ENCODE measurements at places on chromosomes 11 and 22. TPM values are rescaled to one million over a fixed set of nuclear protein-coding genes. Genes with fewer than 3 reads are reported as not detected.

The SNX32 gene
- 7.3 TPM for total RNA-seq

The STIM1 gene
- total RNA-seq, result 12.3 TPM

The ASCL2 gene
- 1.4 TPM for total RNA-seq

The SVIP gene
- total RNA-seq, result 5.0 TPM

The GLYATL2 gene
- total RNA-seq, result 1.2 TPM

The BDNF gene
- total RNA-seq, result 0.78 TPM

The OR52M1 gene
- not detected for total RNA-seq

The CRYBB2 gene
- total RNA-seq, result not detected

The MRE11 gene
- 17.6 TPM for total RNA-seq

The RCOR2 gene
- total RNA-seq, result 9.5 TPM

The FXYD6 gene
- total RNA-seq, result 107 TPM

The KLHL22 gene
- total RNA-seq, result 43.7 TPM

The SYT12 gene
- 0.62 TPM for total RNA-seq

The MIAT gene
- total RNA-seq, result 221 TPM

The KREMEN1 gene
- 18.9 TPM for total RNA-seq

DNA sequence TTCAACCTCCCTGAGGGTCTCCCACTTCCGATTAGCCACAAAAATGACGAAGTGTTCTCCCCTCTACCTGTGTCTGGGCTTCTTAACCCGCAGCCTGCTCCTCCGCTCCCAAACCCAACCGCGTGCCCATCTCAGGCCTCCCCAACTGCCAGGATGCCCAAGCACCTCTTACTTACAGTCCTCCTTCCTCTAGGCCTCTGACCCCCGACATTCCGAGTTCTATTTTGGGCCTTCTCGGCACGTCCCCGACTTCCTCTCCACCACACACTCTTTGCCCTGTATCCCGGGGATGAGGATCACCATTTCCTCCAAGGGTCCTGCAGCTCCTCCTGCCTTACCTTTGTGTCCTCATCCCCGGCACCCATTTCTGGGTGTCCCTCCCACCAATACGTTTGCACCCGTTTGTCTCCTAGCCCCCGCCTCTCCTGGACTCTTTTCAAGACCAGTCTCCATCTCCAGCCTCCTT is 388 bp upstream of the MUS81 start:
- DNase-seq, result no peak

GRCh38 chr11:77126156-77126775 is 1.8 kb upstream of the MYO7A start:
- no peak for DNase-seq

DNA sequence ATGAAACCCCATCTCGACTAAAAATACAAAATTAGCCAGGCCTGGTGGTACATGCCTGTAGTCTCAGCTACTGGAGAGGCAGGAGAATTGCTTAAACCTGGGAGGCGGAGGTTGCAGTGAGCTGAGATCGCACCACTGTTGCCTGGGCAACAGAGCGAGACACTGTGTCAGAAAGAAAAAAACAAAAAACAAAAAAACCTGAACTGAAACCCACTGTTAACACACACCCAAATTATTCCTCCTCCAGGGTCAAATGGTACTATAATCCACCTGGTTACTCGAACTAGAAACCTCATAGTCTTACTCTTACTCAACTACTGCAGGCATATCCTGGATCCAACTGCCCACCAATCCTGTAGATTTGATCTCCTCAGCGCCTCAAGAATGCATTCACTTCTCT is 35.5 kb downstream of the USP28 start:
- DNase-seq, result no peak

- DNase-seq, result peak; percentile 5
Observed at GRCh38 chr11:120985718-120986569, 38.0 kb upstream of the TBCEL start.

GRCh38 chr11:45158891-45159605 is 12.6 kb downstream of the PRDM11 start:
- DNase-seq, result no peak

DNA sequence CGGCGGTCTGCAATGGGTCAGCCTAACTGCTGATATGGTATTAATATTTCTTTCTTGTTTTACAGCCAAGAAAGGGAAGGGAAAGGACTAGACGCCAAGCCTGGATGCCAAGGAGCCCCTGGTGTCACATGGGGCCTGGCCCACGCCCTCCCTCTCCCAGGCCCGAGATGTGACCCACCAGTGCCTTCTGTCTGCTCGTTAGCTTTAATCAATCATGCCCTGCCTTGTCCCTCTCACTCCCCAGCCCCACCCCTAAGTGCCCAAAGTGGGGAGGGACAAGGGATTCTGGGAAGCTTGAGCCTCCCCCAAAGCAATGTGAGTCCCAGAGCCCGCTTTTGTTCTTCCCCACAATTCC is 1.9 kb downstream of the MDK start:
- no peak for DNase-seq

GRCh38 chr11:129705341-129705740 is 110.3 kb upstream of the TMEM45B start:
- DNase-seq, result no peak

DNA sequence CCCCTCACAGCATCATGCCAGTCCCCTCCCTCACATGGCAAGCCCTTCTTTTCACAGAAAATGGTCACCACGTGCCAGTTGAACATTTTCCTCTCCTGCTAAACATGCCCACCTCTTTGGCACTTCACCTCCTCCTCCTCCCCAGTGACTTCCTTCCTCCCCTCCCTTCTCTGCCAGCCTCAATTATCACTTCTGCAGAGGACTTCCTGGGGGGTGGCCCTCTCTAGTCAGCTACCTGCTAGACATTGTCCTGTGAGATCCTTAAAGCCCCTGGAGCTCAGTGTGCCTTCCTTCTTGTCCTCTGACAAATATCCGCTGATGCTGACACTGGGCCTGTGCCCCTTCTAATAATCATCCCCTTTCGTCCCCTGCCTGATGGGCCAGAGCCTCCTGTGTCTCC is 43.2 kb upstream of the E2F8 start:
- no peak for DNase-seq

GRCh38 chr11:112471731-112472130 is 211.1 kb upstream of the PLET1 start:
- DNase-seq, result no peak

DNA sequence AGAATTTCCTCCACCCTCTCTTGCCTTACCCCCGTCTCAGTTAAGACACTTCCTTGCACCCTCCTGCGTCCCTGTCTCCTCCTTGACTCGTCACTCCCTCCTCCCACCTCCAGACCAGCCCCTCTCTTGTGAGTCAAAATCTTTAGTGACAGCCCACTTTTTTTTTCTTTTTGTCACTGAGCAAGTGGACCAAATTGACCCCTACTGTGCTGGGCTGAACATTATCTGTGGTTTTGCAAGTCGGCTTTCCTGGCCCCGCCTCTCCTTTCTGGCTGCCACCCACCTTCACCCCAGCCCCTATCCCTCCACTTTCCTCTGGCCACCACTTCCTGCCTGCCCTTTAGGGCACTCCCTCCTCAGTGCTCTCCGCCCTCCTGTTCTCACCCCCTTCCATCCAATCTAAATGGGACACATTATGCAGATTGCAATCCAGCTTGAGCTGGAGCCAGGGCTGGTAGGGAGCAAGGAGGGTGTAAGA is at the start of gene APLNR:
Gene APLNR (minus strand): TSS at position 47 of the 478 bp plus-strand sequence. CDS start 246 bp downstream, outside the sequence.
- no peak for DNase-seq

- DNase-seq, result peak; percentile 71
Observed at GRCh38 chr11:119373921-119374631, 7.4 kb downstream of the USP2 start.

DNA sequence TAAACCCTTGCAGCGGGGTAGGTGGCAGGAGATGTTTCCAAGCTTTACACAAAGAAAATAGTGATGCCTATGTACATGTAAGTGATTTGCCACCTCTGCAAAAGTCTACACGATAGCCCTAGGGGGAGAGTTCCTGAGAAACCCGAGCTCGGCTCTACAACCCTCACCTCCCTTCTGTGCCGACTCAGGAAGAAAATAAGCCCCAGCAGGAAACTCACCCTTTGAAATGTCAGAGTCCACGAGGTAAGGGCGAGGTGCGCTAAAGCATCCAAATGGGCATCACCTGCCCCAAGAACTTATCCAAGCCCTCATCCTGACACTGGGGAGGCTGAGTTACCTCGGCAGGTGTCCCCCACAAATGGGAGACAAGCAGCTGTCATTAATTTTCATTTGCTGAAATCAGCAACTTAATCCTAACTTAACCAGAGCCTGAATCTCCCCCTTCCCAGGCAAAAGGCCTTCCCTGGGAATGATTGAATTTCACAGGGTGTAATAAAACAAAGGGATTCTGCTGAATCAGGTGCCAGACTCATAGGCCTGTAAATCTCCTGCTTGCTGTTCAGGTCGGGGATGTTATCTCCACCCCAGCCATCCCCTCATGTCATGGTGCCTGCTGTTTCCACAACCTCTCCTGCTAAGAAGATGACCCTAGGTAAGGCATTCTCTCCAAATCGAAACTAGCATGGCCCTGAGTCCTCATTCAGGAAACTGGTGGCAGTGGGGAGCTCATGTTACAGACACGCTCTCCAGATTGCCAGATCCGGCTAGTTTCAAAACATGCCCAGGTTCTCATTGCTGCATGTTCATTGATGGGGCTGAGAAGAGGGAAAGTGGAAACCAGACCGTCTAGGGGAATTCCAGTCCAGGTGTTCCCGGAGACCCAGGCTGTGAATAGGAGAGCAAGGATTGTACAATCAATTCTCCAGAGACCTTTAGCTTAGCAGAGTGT is 105.3 kb upstream of the KIRREL3 start:
- DNase-seq, result no peak

DNA sequence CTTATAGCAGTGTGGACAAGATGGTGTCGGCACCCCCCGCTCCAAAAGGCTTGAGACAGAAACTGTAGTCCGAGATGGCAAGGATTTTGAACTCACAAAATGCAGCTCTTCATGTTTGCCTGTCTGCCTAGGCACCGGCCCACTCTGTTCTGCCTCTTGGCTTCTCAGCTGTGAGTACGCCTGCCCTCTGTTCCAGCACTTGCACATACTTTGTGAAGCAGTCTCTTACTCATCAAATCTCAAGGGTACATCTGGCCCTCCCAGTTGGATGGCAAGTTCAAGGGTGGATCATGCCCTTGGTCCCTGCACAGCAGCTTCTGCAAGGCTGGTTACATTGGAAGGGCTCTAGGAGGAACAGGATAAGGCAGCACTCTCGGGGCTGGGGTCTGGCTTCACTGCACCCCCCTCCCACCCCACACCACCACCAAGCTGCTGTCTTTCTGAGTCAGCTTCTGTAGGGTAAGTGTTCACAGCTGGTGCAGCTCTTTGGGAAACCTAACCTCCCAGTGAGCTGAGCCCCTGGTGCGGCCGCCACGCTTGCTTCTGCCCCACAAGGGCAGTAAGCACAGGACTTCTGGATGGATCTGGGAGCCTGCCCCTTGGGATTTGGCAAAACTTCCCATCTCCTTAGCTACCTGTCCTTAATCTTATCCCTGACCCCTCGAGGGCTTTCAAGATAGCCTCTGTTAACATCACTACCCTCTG is 37.2 kb downstream of the FAM83F start:
- no peak for DNase-seq

DNA sequence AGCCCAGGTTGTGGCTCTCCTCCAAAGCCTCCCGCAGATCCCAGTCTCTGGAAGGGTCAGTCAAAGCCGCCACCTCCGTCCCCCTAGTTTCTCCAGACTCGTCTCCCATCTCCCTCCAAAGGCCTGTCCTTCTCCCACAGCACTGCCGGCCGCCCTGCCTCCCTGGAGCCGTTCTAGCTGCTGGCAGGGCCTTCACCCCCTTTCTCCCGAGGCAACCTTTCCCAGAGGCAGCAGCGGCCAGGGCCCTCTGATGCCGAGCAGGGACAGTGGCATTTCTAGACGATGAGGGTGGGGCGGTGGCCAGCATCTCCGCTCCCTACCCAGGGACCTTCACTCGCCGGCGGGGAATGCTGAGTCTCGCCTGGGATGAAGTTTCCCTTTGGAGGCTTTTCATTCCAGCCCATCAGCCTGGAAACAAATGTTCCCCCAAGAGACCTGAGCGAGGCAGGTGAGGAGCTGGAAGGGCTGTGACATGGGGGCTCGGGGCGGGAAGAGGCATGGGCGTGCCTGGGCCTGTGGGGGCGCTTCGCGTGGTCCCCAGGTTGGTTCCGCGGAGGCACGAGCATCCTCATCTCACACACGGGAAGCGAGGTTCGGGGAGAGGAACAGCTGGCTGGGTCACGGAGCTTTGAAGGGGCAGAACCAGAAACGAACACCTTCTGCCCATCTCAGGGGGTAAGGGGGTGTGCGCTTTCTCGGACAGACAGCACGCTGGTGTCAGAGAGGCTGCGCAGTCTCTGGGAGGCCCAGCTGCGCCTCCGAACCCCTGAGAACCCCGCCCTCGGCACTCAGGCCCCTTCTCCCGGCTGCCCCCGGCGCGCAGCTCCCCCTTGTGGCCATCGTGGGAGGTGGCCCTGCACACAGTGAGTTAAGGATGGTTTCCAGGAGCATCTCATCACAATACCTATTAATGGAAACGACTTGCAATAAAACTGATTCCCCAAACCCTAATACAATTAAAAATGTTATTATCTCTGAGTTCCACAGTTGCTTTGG is 18.1 kb upstream of the KLHL35 start:
- no peak for DNase-seq

- no peak for DNase-seq
Observed at GRCh38 chr11:74070723-74071492, 62.0 kb upstream of the UCP3 start.

GRCh38 chr11:132334769-132335280 is 964.4 kb downstream of the NTM start:
- DNase-seq, result no peak

DNA sequence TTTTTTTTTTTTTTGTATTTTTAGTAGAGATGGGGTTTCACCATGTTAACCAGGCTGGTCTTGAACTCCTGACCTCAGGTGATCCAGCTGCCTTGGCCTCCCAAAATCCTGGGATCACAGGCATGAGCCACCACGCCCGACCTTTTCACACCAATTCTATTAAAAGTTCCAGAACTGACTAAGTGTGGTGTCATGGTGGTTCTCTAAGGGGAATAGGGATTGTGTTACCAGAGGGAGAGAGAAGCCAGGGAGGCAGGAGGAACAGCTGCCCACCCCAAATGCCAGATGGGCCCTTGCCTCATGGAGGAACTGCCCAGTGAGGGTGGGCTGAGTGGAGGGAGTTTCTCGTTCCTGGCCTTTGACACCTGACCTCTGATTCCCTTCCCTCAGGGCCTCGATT is 5.9 kb downstream of the RPS6KA4 start:
- DNase-seq, result no peak

- peak; percentile 27 for DNase-seq
Observed at GRCh38 chr11:120751550-120751949, 240.0 kb downstream of the GRIK4 start.

GRCh38 chr11:45343444-45343843 is 57.3 kb upstream of the SYT13 start:
- no peak for DNase-seq

DNA sequence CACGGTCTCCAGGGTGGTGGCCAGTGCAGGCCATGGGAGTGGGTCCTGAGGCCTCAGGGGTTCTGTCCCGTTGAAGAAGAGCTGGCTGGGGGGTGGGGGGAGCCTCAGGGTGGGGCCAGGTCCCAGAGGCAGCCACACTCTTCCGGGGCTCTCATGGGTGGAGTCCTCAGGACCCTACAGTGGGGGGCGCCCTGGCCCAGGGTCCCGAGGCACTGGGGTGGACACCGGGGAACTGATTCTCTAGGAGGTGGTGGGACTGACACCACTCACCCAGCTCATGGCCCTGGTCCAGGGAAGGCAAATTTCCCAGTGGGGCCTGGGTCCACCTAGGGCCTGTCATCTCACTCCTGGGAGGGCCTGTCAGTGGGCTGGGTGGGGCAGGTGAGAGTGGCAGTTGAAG is 12.8 kb downstream of the GGT5 start:
- no peak for DNase-seq
